Suppressor macrophage treated with lipopolysaccharide for 4 hours (primary cell): ENCODE measurements at places on chromosomes 7 and 10.

- no peak for DNase-seq
Measured at GRCh38 chr7:157989589-157989988, 598.0 kb downstream of the PTPRN2 start.

GRCh38 chr7:68542831-68543230 lies 1055.4 kb upstream of the AUTS2 start:
- no peak for DNase-seq

DNA sequence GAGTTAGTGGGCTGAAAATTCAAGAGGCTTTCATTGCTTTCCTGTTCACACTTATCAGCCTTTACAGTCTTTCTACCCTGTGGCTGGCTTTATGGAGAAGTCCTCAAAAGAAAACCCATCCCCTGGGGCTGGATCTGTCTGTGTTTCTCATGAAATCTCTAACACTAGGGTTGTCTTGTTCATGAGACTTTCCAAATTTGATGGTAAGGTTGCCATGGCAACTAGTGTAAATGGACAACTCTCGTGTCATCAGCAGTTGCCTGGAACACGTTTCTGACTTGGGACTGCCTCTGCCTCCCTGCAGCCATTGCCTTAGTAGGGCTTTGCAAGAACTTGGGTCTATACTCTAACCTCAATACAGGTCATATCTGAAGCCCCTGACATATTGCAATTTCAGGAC lies 35.8 kb upstream of the PLPP4 start:
- no peak for DNase-seq

DNA sequence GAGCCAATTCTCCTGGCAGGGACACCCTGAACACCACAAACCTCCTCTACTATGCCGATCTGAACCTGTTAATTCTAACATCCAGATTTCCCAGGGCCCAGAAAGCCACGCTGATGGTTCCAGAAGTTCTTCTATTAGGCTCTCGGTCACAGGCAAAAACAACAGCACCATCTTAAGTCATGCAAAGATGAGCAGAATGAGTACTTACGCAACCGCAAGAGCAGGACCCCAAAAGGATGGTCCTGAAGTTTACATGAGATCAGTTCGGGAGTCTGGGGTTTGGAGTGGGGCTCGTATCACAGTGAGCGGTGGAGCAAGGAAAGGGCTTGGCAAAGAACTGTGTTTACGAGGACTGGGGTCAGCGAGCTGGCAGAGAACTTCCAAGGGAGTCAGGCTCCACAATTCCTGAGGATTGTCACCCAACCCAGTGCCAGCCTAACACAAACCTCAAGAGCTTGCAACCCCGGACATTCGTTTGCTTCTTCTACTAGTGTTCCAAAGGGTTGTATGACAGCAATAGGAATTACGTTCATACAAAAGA lies 532.6 kb downstream of the TNS3 start:
- no peak for DNase-seq
